ENCODE measurements at places on chromosomes 1 and 21.
A peak's percentile ranks its signal among the peaks of the same experiment; 100 is the strongest.

DNA sequence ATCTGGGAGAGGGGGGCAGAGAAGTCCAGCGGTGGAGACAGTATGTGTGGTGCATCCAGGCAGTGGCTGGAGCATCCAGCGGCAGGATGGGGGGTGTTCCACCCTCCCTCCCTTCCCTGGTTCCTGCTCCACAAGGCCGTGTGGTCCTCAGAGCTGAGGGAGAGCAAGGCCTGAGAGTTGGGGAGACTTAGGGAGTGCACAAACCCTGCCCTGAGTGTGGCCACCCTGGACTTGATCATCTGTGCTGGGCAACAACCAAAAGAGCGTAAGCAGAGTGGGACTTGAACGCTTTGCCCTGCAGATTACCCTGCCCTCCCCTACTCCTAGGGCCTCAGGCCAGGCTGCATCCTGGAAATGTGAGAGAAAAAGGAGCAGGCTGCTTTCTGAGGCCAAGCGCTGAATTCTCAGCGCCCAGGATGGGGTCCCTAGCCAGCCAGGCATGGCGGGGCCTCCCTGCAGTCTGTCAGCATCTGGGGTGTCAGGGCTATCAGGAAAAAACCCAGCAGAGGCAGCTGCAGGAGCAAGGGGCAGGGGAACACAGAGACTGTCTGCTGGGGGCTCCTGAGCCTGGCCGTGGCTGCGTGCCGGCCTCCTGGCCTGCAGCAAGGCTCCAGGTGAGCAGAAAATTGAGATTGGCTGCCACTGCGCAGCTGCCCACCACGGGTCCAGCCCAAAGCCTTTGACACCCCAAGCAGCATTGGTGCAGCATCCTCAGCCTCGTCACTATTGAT is 266.2 kb downstream of the NPHP4 start:
- DNase-seq = no peak

DNA sequence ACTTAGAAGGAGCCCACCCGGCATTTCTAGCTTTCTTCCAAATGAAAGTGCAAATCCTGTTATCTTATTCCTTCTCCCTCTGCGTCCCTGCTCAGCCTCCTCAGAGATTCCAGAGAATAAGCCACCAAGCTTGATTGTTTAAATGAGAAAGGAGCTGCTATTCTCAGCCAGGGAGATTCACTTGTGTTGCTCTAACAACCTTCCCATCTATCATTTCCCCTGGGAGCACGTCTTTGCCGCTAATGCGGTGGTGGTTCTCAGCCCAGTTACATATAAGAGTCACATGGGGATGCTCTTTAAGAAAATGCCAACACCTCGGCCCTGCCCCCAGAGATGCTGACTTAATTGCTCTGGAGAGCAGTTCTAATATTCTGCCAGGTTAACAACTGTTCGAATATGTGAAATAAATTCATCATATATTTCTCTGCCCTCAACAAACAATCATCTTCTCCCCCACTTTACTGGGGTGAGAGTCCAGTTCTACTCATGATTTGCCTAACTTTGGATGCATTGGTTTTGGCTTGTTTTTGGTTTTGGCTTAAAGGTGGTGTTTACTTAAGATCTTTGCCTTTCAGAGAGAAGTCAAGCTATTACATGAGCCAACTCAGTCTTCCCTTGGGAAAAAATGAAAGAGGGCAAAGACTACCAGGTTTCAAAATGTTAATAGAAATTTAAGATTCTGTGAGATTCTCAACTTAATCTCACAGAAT is 213.9 kb downstream of the SEC16B start:
- DNase-seq = no peak

- DNase-seq = no peak
These were observed 10.7 kb upstream of the ZP4 start for GRCh38 chr1:237901299-237901934.

- DNase-seq = peak; percentile 29
These were observed 390 bp upstream of the S100A9 start for GRCh38 chr1:153357076-153357852.

GRCh38 chr1:230210326-230210980 is 143.4 kb downstream of the GALNT2 start:
- no peak for DNase-seq

GRCh38 chr1:63828322-63829044 is 54.7 kb downstream of the ROR1 start:
- no peak for DNase-seq

- DNase-seq = no peak
These were observed 23.1 kb downstream of the IL10RB start for GRCh38 chr21:33289199-33289819.
